ENCODE measurements at places on chromosomes 6 and 20. TPM values are rescaled to one million over a fixed set of nuclear protein-coding genes. Genes with fewer than 3 reads are reported as not detected.

MCM8 gene
- 6.4 TPM for total RNA-seq

SLC35F1 gene
- not detected for total RNA-seq

- no peaks in the 10 kb centered on the region for H3K27me3 ChIP-seq
- H3K4me1 ChIP-seq: no peaks in the 10 kb centered on the region
Observed at GRCh38 chr6:110662490-110663211, 152.6 kb downstream of the CDK19 start.

DNA sequence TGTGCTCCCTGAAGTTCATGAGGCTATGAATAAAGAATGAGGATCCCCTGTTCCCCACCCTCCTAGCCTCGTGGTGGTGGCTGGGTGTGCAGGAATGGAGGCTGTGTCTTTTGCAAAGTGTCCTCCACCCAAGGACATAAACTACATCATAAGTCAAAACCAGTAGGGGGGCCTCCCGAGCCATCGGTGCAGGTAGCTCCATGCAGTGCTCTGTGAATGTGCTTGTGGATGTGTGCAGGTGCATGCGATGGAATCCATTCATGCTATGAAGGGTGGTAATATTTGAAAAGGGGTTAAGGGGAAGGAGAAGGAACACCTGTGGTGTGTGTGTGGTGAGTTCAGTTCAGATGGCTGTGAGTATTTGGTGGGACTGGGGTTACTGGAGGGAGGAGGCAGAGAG is 197.3 kb downstream of the NRN1 start:
- no peaks in the 10 kb centered on the region for H3K36me3 ChIP-seq
- no peak overlapping the region for H3K4me3 ChIP-seq
- peaks cover 8% of the 10 kb centered on the region for H3K4me1 ChIP-seq
- no peaks in the 10 kb centered on the region for H3K27me3 ChIP-seq
- DNase-seq: no peak
- H3K27ac ChIP-seq: no peak overlapping the region

- H3K27me3 ChIP-seq: peaks cover 7% of the 10 kb centered on the region
- H3K27ac ChIP-seq: no peak overlapping the region
- H3K36me3 ChIP-seq: no peaks in the 10 kb centered on the region
- DNase-seq: no peak
Observed at GRCh38 chr20:36145877-36146707, 8.4 kb upstream of the EPB41L1 start.

DNA sequence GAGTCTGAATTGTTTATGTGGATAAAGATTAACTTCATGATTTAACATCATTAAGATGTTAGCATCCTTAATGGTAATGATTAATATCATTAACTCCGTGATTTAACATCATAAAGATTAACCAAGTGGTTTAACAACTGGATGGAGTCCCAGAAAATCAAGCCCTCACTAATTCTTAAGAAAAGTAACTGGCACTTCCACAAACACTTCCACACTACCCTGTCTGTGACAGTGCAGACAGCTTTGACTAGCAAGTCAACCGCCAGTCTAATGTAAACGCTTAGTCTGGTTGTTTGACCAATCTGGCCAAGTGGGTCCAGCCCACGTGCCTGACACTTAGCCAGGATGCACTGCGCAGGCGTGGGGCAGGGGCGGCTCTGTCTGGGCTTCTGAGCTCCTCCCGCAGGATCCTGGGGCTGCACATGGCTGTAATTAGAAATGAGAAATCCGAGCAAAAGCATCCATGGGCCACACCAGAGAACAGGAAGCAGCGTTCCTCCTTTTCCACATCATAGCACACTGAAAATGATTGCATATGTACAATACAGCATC is 424.2 kb downstream of the FOXA2 start:
- no peaks in the 10 kb centered on the region for H3K36me3 ChIP-seq
- no peaks in the 10 kb centered on the region for H3K27me3 ChIP-seq
- no peak for DNase-seq
- H3K4me3 ChIP-seq: no peak overlapping the region
- H3K4me1 ChIP-seq: no peaks in the 10 kb centered on the region
- H3K27ac ChIP-seq: no peak overlapping the region

- DNase-seq: peak; percentile 20
- no peaks in the 10 kb centered on the region for H3K4me1 ChIP-seq
- H3K27ac ChIP-seq: no peak overlapping the region
- H3K27me3 ChIP-seq: peaks cover under 1% of the 10 kb centered on the region
Observed at GRCh38 chr6:89281779-89282246, 33.3 kb downstream of the GABRR2 start.

Data from CD4-positive, CD25-positive, alpha-beta regulatory T cell (primary cell).